Caudate nucleus (tissue), 63 donors: ENCODE measurements at places on chromosomes 16 and 17.

GRCh38 chr16:86300746-86301481, 209.4 kb upstream of the FOXF1 start:
- no peak for DNase-seq

DNA sequence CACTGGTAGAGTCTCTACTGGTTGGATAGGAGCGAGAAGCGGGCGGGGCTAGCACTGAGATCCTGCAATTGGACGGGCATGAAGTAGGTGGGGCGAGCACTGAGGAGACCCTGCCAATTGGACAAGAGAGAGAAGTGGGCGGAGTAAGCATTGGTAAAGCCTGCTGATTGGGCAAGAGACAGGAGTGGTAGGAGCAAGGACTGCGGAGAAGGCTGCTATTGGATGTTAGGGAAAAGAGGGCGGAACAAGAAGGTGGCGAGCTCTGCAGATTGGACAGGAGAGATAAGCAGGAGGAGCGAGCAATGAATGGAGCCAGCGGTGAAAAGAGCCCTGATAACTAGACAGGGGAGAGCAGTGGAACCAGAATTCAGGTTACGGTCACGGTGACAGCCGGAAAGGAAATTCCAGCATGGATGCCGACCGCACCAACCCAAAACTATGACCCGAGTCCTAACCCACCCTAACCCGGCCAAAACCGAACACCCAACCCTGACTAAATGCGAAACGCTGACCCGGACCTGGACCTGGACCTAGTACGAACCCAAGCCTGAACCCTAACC, 4.8 kb downstream of the SCGB1C2 start:
- peak; percentile 4 for DNase-seq

GRCh38 chr16:27463741-27464591, 62.0 kb downstream of the IL21R start:
- peak; percentile 15 for DNase-seq

DNA sequence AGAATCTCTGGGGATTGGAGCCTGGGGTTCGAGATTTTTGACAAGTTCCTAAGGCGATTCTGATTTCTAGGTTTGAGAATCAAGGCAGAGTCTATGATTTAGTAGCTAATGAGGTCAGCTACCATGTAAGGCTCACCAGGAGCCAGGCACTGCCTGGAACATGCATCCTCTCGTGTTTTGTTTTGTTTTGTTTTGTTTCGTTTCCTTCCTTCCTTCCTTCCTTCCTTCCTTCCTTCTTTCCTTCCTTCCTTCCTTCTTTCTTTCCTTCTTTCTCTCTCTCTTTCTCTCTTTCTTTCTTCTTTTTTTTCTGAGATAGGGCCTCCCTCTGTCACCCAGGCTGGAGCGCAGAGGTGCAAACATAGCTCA, 39.1 kb downstream of the SRCIN1 start:
- DNase-seq, result no peak
